Psoas muscle (tissue), 8 donors: ENCODE measurements at places on chromosomes 5 and 9.
A peak's percentile ranks its signal among the peaks of the same experiment; 100 is the strongest.

DNA sequence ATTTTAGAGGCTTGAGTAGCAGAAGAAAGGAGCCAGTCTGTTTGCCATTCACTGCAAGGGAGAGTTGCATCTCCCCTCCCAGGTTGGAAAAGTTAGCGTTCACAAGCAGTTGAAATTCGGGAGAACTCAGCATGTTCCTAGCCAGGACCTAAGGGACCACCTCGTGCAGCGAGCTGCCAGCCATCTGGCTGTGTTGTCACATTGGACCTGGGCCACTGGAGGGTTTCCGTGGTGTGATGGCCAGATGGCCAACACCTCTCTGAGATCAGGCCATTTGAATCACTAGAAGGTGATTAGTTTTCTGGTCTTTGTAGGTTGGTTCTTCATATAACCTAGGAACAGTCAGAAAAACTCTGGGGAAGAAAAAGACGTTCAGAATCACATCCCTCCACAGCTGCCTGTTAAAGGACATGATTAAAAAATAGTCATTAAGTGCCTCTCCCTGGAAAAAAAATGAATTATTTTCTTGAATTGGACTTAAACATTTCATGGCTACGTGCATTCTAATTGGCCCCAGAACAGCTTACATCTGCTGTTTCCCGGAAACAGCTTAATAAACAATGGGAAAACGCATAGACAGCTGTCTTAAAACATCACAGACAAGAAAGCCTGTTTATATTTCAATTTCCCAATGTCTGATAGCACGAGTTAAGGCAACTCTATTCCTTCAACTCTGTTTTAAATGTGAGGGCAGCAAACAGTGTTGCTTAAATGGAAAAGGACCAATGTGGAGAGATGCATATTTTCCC is 303.9 kb downstream of the TENT4A start:
- no peak for DNase-seq

- DNase-seq: no peak
These were observed 120.5 kb downstream of the PRDM6 start for GRCh38 chr5:123209502-123210027.

DNA sequence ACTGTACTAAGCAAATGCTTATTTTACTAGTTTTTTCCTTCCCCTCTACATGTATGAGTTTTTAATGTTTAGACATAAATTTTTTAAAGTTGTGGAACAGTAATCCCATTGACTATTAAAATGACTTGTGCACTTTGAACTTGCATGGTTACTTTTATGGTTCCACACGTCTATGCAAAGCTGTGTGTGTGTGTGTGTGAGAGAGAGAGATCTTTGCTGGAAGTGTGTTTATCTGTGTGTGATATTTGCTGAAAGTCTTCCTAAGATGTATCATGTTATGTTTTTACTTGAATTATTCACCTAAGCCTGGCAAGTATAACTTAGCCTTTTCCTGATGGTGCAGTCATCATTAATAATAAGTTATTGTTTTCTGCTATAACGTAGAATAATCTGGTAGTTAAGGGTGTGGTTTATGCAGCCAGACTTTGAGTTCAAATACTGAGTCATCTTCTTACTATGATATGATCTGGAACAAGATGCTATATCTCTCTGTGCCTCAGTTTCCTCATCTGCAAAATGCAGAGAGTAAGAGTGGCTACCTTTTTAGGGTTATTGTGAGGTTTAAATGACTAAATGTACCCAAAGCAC is 138.6 kb downstream of the SMARCA2 start:
- no peak for DNase-seq

GRCh38 chr5:16603295-16603694 is 13.5 kb downstream of the RETREG1 start:
- DNase-seq: no peak

- DNase-seq: peak; percentile 85
These were observed 15.2 kb downstream of the PTGES start for GRCh38 chr9:129737479-129738274.

DNA sequence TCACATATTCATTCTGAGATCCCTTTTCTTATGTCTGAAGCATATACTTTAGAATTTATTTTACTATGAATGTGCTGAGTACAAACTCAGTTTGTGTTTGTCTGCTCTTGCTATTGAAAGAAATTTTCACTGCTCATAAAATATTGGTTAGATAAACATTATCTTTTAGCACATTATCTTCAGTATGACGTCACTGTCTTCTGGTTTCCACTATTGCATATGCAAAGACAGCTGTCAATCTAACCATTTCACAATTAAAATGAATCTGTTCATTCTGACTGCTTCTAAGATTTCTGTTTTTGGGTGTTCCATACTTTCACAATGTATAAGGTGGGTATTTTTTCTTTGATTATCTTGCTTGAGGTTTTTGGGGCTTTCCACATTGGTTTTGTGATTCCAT is 526.2 kb upstream of the CDH6 start:
- DNase-seq: no peak

GRCh38 chr9:134040781-134041648 is 15.7 kb downstream of the BRD3OS start:
- DNase-seq: no peak

GRCh38 chr5:61200582-61201155 is 38.4 kb upstream of the SMIM15 start:
- no peak for DNase-seq
